ENCODE measurements at places on chromosomes 7 and 10.

GRCh38 chr7:13057462-13058200 is 370.2 kb downstream of the ARL4A start:
- DNase-seq, result no peak

DNA sequence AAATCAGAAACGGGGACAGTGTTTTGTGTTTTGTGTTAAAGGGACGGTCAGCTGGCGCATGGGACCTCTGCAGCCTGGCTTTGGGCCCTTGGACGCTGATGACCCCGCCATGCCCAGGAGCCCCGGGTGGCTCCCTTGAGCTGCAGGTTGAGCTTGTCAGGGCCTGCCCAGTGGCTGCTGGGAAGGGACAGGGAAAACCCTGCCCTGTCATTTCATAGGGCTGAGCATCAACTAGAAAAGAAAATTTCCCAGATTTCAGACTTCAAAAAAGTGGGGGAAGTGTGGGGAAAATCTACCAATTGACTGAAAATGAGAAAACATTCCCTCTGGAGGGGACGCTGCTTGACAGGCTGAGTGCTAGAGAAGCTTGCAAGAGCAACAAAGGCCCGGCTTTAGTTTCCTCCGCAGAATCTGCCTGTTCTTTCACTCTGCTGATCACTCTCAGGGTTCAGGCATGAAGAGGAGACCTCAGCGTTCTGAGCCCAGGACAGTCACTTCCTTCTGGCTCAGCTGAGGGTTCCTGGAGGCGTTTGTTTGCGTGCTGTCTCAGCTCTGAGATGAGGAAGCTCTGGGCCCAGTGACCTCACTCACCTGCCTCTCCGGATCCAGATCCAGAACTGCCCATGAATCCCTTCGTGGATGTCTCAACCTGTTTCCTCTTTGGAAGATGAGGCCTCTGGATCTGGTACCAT is 18.6 kb upstream of the DNAJB6 start:
- no peak for DNase-seq

GRCh38 chr10:88531392-88532052 is 51.6 kb downstream of the RNLS start:
- no peak for DNase-seq

- DNase-seq, result no peak
These were observed 13.9 kb downstream of the BUD31 start for GRCh38 chr7:99422625-99423024.

- no peak for DNase-seq
These were observed 1.3 kb downstream of the TMEM60 start for GRCh38 chr7:77796960-77797359.

- DNase-seq, result no peak
These were observed 44.5 kb downstream of the FAM53B start for GRCh38 chr10:124699471-124700292.

GRCh38 chr10:32982911-32983909 is 25.2 kb upstream of the ITGB1 start:
- no peak for DNase-seq

DNA sequence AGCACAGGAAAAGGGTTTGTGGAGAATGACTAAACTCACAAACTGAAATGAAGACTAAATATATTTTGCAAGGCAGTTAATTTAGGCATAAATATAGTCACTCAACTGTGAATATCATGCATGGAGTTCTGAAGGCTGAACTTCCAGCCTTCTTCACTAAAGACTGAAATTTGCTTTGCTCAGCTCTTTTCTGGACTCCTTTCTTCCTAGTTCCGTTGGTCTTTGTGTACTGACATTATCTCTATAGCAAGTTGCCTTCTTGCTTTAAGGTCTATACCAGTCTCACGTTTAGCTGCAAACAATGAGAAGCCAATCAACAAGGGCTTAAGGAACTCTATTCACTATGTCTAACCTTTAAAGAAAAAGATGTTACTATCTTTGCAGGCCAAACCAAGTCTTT is 22.6 kb downstream of the GARIN1A start:
- DNase-seq, result no peak

DNA sequence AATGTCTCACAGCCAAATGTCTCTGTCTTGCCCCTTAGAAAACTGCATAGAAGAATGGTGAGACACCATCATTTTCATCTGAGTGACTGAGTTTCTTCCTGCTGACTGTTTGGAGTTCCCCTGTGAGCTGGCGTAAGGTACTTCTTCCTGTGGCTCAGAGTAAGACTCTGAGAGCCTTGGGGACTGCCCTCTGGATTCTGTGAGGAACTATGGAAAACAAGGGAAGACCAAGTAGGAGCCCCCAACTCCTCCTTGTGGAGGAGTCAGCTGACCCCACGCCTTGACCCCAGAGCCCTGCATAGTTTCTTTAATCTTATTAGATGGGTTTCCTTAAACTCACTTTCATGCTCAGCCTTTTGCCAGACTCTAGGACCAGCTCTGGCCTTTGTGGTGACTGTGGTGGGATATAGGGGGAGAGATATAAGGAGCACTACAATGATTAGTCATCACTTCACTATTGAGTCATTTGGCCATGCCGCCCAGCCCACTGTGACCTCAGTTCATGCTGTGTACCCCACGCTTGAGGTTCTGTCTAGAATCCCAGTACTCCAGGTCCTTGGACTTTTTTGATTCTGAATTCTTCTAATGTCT is 51.8 kb upstream of the FAM133B start:
- DNase-seq, result peak; percentile 15

GRCh38 chr10:56912043-56912442 is 551.0 kb upstream of the ZWINT start:
- no peak for DNase-seq

- no peak for DNase-seq
These were observed 8.6 kb upstream of the LRRN3 start for GRCh38 chr7:111082351-111082750.

DNA sequence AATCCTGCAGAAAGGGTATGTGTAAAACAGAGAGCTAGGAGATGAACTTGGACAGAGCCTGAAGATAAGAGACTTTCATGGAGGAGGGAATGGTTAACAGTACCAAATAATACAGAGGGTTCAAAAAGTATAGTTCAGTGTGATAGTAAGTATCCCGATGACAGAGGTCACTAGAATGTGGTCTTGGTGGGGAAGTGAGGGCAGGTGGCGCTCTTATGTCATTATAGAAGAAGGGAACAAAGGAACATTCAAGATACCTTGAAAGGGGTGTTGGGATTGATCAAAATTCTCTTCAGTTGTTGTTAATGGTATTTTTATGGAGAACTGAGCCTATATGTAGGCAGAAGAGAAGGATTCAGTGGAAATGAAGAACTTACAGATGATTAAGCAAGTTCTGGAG is 312.5 kb downstream of the SUGCT start:
- DNase-seq, result no peak

- DNase-seq, result no peak
These were observed 110.4 kb downstream of the SFMBT2 start for GRCh38 chr10:7300384-7300971.

- no peak for DNase-seq
These were observed 66.7 kb upstream of the PDZD8 start for GRCh38 chr10:117441812-117442443.
